ENCODE measurements at places on chromosomes 5 and 9.

- no peak for DNase-seq
These were observed 8.6 kb downstream of the SLC12A2 start for GRCh38 chr5:128092144-128092543.

- DNase-seq: no peak
These were observed 62.1 kb downstream of the CETN3 start for GRCh38 chr5:90347462-90347861.

DNA sequence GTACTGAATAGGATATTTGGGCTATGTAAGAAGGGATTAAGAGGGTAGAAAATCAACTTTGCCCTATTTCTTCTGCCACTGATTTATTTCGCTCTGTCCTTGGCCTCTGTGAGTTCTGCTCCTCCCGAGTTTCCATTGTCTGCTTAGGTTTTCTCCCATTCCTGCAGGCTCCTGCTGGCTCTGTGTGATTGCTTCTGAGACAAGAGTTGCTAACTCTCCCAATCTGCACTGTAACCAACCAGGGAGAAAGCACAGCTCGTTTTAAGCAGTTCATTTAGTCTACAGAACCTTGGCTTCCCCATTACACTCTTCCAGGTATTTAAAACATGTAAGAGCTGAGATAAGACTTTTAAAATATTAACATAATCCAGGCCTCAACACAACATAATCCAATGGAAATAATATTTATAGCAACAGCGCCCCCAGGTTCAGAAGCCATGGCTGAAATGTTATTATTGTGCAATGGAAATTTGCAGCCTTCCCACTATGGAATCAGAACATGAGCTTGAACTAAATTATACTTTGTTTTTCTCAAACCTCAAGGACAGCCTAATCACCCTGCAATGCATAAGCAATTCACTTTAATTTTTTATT lies 203.5 kb downstream of the ERCC6L2 start:
- DNase-seq: no peak

- DNase-seq: no peak
These were observed 58.9 kb upstream of the ORM1 start for GRCh38 chr9:114263853-114264510.

- no peak for DNase-seq
These were observed 27.2 kb downstream of the ENC1 start for GRCh38 chr5:74613283-74613682.

- DNase-seq: no peak
These were observed 68.7 kb upstream of the LARP1 start for GRCh38 chr5:154686490-154686889.

- no peak for DNase-seq
These were observed 142.7 kb downstream of the LHFPL2 start for GRCh38 chr5:78505860-78506259.

GRCh38 chr9:81370096-81370495 lies 319.3 kb downstream of the TLE1 start:
- no peak for DNase-seq

GRCh38 chr9:34606905-34607304 lies 5.0 kb downstream of the RPP25L start:
- DNase-seq: no peak

DNA sequence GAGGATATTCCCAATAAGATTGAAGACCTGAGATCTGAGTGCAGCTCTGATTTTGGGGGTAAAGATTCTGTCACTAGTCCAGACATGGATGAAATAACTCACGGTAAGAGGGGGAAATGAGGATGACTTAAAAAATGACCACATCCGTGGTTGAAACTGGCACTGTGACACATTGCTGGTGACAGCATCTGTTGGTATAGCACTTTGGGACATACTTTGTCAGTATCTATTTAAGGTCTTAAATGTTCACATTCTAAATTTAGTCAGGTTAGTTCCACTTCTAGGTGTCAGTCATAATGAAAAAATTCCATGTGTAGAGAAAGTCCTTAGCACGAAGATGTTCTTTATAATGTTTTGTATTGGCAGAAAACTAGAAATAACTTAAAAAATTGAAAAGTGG lies 70.9 kb downstream of the GAPVD1 start:
- peak; percentile 85 for DNase-seq

DNA sequence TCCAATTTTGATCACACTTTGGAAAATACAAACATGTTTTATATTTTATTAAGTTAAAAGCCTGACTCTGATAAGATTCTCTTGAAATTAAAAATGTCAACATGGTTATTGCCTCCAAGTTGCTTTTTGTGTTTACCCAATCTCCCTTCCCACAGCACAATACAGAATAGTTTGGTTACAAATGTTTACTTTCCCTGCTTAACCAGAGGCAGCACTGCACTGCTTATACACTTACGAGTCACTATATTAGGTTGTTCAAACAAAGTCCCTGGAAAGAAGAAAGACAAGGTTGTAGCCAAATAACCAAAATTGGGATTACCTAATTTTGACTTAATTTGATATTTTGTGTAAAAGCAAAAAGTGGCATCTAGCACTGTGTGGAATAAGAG lies 25.9 kb downstream of the SRFBP1 start:
- DNase-seq: no peak

Data from activated CD4-positive, alpha-beta T cell treated with anti-CD3 and anti-CD28 coated beads, Interleukin-2, amount 50 U/mL, for 16 hours (primary cell).